C1 segment of cervical spinal cord (tissue), 14 donors: ENCODE measurements at places on chromosomes 3 and 15.

GRCh38 chr3:171695426-171695825, 114.9 kb downstream of the PLD1 start:
- DNase-seq: no peak

DNA sequence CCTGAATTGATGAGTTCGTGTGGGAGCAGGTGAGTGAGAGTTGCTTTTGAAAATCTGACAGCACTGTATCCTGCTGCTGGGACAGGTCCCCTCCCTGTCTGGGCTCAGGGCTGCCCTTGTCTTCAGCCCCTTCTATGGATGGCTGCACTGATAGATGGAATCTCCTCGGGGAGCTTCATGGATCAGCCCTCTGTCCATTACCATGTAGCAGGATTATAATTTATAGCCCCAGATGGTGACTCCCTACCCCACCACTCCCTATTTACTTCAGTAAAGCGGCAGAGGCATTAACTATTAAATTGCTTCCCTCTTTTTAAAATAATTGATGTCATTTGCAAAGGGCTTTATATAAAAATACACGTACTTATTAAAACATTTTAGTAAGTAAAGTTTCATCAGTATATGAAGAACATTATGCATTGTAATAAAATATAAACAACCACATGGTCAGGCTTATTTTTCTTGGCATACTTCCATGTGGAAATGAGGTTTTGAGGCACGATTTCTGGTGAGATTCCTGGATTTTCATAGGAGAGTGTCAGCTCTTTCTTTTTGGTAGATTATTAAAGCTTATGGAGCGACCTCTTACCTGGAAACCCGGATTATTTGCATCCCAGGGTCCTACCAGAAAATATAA, 38.5 kb downstream of the MAP3K13 start:
- no peak for DNase-seq

GRCh38 chr3:124467980-124468902, 262.0 kb upstream of the UMPS start:
- no peak for DNase-seq

DNA sequence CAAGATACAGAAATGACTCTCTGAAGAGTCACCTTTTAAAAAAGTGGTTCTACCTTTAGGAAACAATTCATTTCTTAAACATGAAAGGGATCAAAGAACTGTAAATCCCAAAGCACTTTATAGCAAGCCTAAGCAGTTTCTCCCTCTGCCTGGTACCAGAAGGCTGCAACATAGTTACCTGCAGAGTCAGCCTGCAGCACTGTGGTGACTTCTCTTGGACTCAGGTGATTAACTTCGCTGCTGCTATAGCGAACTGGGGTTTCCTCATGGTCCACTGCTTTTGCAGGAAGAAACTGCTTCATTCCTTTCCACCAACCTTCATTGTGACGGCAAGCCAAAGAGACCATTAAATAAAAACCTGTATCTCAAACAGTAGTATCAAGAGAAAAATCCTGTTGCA, 37.3 kb downstream of the ST3GAL6 start:
- DNase-seq: no peak

GRCh38 chr3:112247900-112248299, 46.1 kb downstream of the SLC9C1 start:
- no peak for DNase-seq

- DNase-seq: peak; percentile 80
Measured at GRCh38 chr3:52052831-52053306, 3.5 kb downstream of the DUSP7 start.

DNA sequence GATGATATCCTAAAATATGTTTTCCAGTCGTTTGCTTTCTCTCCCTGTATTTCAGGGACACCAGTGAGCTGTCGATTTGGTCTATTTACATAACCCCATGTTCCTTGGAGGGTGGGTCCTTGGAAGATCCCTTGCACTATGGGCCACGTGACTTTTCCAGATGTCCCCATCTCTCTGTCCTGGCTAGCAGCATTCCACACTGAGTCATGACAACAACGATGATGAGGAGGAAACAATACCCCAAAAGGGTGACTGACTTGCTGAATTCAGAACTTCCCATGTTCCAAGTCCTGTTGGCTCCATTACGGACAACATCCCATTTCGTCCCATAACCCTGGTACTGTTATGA, 134.3 kb downstream of the NSMCE3 start:
- no peak for DNase-seq
